ENCODE measurements at places on chromosomes 13 and 19. TPM values are rescaled to one million over a fixed set of nuclear protein-coding genes. Genes with fewer than 3 reads are reported as not detected.
A peak's percentile ranks its signal among the peaks of the same experiment; 100 is the strongest.

TUBB4A gene
- 10.8 TPM for total RNA-seq

DNA sequence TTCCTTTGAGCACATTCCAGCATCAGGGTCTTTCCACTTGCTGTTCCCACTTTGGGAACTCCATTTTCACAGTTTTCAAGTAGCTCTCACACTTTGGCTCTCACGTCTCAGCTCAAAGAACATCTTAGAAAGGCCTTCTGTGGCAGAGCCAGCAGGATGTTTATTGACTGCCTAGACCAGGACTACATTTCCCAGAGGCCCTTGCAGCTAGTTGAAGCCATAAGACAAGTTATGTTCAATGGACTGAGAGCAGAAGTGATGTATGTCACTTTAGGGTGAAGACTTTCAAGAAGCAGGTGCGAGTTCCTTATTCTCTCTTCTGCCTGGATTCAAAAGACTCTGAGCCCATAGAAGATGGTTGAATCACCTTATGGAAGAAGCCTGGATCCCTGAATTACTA is 4.3 kb upstream of the HAUS5 start:
- DNase-seq, result no peak

GRCh38 chr13:77033717-77034302 is 6.9 kb upstream of the FBXL3 start:
- DNase-seq, result no peak

DNA sequence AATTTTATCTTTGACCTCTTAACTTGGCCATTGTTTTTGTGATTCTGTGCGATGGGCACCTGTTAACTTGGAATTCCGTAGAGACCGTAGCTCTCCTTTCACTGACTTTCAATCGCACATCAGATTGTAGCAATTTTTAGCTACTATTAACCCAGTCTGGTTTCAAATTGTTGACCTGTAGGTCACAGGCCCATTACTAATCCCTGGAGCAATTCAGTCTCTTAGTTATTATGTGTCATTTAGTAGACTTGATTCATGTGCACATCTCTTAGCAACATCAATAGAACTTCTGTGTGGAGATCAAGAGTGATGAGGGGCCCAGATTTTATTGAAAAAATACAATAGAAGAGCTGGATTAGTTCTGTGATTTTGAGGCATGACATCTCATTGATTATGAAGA is 549.6 kb upstream of the SLC10A2 start:
- DNase-seq, result no peak

C19orf38 gene
- total RNA-seq, result 0.59 TPM

- no peak for DNase-seq
Observed at GRCh38 chr13:99766641-99767045, 204.9 kb downstream of the ZIC5 start.

DNA sequence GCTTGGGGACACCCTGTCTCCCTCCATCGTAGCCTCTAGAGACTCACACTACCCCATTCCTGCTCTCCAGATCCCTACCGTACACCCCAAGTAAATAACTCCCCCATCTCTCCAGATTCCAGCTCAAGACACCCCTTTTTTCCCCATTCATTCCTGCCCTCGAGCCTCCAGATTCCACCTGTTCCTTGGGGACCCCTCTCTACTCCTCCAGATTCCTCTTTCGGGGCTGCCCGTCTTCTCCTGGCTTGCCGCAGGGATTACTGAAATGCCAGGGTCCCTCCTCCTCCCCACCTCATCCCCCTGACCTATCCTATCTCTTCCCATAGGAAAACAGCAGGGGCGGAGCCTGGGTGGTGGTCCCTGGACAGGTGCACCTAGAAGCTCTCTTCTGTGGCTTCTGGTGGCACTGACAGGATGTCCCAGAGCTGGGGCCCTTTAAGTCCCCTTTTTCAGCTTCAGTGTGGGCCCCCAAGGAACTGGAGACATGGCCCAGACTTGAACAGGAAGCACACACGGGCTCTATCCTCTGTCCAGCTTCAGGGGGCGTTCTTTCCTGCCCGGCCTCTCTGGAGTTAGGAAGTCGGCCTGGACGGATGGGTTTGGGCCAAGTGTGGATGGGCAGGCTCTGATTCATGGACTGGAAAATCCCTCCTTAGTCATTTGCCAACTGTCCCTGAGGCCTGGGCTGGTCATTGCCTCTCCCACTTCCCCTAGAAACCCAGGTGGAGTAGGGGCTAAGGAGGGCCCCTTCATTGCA is 1.2 kb downstream of the ZSWIM4 start:
- DNase-seq, result peak; percentile 81
